ENCODE measurements at places on chromosomes 13 and 19. TPM values are rescaled to one million over a fixed set of nuclear protein-coding genes. Genes with fewer than 3 reads are reported as not detected.
A peak's percentile ranks its signal among the peaks of the same experiment; 100 is the strongest.

The ZNF723 gene
- 0.19 TPM for total RNA-seq

- DNase-seq, result peak; percentile 19
These were observed 24.7 kb upstream of the SPATA13 start for GRCh38 chr13:24135674-24136300.

The GARIN5A gene
- not detected for total RNA-seq

- DNase-seq, result peak; percentile 61
These were observed 31.0 kb downstream of the RUBCNL start for GRCh38 chr13:46355901-46356590.

Measured in A172 (cell line).